Kidney tubule cell (primary cell): ENCODE measurements at places on chromosomes 16 and 17.
A peak's percentile ranks its signal among the peaks of the same experiment; 100 is the strongest.

GRCh38 chr17:7839876-7840261, 5.9 kb downstream of the KDM6B start:
- DNase-seq = no peak

DNA sequence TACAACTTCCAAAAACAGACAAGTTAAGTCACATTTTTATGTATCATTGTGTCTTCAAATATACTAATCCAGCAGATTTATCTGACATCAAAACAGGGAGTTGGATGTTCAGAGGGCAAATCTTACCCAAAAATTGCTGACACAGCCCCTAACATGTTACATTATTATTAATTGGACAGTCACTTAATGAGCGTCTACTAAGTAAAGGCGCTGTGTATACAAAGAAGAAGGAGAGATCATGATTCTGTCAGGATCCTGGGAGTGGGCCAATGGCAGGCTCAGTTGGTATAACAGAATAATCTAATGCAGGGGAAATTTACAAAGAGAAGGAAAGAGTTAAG, 18.4 kb upstream of the CD300E start:
- no peak for DNase-seq

DNA sequence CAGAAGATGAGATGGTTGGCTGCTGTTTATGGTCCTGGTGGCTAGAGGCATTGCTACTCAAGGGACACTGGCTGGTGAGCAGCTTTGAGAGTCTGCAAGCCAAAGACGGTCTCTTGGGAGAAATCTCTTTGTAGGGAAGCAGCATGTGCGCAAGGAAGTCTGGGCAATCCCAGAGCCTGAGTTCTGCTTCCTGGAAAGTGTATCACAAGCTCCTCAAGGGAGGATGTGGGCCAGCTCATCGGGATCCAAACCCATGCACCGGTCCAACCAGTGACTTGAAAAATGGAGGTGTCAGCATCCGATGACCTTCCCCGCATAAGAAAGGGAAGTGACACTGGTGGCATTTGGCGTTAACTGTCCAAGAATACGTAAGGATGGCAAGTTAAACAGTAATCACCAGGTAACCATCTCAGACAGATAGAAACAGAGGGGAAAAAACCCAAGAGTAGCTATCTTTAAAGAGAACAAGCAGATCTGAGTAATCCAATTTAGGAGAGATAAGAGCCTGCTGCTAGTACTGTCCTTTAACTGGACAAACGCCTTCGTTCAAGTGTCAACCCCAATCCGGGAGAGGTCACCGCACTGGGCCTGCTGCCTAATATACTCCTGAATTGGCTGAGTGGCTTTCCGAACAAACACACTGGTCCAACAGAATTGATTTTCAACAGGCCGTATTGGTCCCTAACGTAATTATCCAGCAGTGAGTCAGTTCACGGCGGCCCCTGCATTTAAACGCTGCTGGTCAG, 303.0 kb upstream of the ZFHX3 start:
- no peak for DNase-seq

DNA sequence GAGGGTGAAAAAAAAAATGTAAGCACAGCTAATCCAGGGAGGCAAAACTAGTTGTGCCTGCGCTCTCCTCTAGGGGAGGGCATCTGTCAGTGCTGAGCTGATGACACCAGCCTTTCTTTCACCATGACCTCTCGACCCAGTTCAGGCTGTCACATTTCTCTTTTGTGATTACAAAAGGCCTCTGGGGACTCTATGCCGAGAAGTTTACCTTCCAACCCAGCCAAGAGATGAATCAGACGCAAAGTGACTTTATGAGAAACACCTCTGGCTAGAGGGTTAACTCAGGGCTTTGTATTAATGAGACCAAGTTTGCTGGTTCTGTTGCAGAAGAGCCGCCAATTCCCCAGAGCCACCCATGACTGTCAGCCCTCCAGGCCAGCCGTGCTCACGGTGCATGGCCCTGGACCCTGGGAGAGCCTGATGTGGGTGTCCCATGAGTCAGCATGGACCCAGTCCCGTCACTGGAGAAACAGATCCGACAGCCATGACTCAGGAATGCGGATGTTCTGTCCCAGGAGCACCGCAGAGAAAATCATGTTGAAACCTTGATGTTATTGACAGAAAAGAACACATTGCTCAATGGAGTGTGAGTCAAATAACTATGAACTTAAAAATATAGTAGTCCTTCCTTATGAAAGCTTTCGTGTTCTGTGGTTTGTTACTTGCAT, 437.2 kb downstream of the HS3ST3B1 start:
- peak; percentile 40 for DNase-seq

- DNase-seq = no peak
Measured at GRCh38 chr16:57592591-57593003, 35.8 kb upstream of the ADGRG1 start.

GRCh38 chr17:56891751-56892150, 22.1 kb downstream of the TRIM25 start:
- no peak for DNase-seq

GRCh38 chr17:57288040-57288772, 31.9 kb downstream of the MSI2 start:
- DNase-seq = peak; percentile 42

DNA sequence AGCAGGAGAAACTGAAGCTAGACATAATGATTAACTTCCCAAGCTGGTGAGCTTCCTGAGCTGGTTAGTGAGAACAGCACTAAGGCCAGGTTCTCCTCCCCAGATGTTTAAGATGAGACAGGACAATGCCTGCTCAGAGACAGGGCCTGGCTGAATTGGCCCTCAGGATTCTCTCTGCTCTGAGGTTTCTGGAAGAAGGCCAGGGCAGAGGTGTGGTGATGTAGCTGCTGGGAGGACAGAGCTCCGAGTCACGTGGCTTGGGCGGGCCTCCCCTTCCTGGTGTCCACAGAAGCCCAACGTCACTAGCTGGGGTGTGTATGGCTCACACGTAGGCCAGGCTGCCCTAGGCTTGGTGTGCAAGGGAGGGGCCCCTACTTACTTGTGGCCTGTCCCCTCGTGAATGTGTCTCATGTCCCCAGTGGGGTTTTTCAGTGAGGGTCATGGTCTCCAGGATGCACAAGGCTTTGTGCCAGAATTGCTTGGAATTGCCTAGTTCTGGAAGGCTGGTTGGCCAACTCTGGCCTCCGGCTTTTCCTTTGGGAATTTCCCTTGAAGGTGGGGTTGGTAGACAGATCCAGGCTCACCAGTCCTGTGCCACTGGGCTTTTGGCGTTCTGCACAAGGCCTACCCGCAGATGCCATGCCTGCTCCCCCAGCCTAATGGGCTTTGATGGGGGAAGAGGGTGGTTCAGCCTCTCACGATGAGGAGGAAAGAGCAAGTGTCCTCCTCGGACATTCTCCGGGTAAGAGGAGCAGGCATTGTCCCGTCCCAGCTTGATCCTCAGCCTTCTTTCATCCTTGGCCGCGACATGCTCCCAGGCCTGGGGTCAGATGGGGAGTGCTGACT, 3.4 kb downstream of the NOD2 start:
- DNase-seq = peak; percentile 93

DNA sequence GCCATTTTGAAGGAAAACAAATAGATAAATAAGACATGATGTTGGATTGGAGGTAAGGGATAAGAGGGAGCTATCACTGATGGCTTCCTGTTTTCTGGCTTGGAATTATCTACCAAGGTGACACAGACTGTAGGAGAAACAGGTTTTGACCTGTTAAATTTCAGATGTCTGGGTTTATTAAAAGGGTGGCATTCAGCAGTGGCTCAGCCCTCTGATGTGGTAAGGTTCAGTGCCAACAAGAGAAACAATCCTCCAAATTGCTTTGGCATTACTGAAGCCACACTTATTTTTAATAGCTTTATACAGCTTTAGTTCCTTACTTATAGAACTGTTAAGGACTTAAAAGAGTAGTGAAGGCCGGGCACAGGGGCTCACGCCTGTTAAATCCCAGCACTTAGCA, 37.0 kb upstream of the AKAP1 start:
- DNase-seq = no peak

DNA sequence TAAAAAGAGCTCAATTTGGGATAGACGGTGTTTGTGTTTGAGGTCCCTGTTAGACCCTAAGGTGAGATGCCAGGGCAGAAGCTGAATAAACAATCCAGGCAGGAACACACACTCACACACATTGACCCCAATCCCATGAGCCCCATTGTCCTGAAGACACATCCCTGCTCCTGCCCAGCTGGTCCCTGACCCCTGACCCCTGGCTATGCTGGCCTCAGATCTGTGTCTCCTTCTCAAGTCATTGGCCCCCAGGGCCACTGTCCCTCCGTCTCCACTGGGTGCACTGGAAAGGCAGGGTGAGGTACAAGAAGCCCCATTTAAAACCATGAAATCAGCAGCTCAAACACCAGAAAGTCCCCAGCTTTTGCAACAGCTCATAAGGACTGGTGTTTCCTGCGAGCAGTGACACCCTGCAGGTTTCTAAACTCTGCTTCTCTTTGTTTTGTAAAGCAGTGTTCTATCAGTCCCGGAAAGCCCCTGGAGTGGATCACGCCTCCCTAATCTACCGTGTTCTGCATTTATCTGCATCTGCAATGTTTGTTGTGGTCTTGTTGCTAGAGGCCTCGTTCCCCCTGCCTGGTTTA, 18.0 kb upstream of the ASGR2 start:
- no peak for DNase-seq

DNA sequence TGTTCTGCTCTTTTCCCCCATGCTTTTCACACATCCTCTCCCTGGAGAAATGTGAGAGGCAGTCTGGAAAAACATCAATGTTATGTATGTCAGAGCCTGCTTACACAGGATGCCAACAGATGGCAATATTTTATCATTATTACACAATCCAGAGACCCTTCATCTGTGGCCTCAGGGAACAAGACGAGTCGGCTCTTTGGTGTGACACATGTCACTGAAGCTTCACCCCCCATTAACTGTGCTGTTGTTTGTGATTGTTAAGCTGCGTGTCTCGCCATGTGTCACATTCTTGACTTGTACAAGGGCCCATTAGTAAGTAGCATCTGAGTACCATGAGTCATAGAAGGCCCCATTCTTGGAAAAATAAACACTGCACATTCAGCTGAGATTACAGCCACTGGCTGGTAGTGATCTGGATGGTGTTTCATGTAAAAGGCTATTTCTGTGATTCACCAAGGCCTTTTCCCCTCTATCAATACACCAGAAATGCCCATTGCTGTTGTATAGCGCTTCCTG, 682.1 kb upstream of the SOX9 start:
- peak; percentile 98 for DNase-seq

- DNase-seq = no peak
Measured at GRCh38 chr17:79066963-79067362, 7.7 kb upstream of the ENGASE start.

GRCh38 chr17:41308251-41308917, 725 bp downstream of the KRTAP16-1 start:
- DNase-seq = peak; percentile 49

DNA sequence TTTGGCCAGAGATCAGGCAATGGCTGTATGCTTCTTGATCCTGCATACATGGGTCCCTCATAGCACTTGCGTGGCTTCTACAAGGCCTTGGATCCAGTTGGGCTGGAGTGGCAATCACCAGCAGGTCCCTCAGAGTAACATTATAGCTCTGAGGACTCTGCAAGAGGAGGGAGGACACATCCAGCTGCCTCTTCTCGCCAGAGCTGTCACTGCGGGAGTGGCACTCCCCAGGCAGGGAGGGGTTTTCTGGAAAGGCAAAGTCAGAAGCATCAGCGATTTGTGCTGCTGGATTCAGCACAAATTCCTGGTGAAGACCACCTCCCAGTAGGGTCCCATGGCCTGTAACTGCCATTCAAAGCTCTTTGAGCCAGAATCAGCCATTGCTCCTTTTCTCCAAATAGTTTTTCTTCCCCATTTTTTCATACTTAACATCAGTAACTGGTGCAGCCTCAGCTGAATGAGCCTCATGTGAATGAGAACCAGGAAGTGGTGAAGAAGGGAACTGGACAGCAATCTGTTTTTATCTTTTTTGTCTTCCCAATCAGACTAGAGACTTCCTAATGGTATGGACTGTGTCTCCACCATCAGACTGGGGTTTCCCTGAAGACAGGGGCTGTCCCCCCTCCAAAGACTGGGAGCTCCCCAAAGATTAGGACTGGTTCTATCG, 40.6 kb upstream of the HOXB13 start:
- no peak for DNase-seq

GRCh38 chr17:51846566-51846965, 311.9 kb downstream of the CA10 start:
- no peak for DNase-seq

DNA sequence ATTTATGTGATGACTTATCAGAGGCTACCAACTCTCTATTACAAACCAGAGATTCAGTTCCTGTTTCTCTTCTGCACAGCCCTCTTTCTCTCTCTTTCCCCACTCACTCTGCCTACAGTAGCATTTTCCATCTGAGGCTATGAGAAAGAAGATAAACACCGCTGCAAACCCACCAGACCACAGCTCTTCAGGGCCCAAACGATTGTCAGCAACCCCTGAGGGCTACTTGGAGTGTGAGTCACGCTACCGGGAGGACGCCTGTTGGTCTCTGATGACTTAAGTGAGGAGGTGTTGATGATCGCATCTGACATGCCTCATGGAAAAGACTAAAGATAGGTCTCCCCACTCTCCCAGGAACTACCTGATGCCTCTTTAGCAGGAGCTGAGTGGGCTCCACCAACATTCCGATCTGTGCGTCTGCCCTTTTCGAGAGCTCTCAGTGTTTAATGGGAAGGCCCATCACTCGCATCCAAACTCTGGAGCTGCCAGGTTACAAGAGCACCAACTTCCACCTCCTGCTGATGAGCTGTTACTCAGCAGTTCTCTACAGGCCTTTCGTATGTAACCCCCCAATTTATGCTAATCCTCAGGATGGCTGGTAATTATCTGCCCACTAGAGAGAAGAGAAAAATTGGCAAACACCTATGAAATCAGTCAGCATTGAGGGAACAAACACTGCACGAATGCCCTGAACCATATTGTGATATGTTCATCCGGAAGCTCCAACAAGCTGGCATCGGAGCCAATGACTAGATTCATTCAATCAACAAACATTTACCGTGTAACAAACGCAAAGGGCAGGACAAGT, 9.2 kb downstream of the GRIN2A start:
- no peak for DNase-seq

GRCh38 chr16:58306327-58306726, 11.5 kb upstream of the PRSS54 start:
- DNase-seq = peak; percentile 33

DNA sequence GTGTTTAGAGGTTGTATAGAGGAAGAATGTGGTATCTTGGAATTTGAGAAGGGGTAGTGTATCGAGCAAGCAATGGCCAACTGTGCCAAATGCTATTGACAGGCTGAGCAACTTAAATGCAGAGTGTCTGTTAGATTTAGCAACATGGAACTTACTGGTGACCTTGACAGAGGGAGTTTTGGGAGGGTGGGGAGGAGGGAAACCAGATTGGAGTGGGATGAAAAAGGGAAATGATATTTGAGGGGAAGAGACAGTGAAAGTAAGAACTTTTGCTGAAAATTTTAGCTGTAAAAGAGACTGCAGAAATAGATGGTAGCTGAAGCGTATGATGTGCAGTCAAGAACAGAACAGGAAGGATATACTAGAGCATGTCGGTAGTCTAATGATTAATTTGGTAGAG, 1.1 kb downstream of the LRRC36 start:
- no peak for DNase-seq
